ENCODE measurements at places on chromosomes 2 and 18. TPM values are rescaled to one million over a fixed set of nuclear protein-coding genes. Genes with fewer than 3 reads are reported as not detected.

Gene NR4A2
- 0.91 TPM for total RNA-seq

Gene MSGN1
- total RNA-seq: not detected

Gene GPR35
- 0.53 TPM for total RNA-seq

Gene UPP2
- total RNA-seq: 0.91 TPM

Gene KCNS3
- 4.7 TPM for total RNA-seq

Gene NOSTRIN
- 3.5 TPM for total RNA-seq

Gene CAPN14
- total RNA-seq: not detected

Gene MTA3
- 6.7 TPM for total RNA-seq

Gene FOXI3
- not detected for total RNA-seq

DNA sequence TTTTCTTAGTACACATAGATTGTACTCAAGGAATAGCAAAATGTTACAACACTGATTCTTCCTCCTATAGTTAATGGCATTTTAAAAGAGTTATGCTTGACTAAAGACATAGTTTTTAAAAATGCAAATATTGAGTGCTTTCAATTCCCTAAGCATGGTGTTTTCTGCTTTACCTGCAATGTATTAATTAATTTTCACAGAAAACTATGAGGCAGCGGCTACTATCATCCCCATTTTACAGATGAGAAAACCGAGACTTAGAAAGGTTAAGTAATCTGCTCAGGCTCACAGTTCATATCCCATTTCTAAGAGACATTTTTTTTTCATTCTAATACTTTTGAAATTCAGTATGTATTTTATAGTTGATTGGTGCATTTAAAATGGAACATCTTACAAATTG, 38.0 kb downstream of the BMP10 start:
- DNase-seq: no peak

DNA sequence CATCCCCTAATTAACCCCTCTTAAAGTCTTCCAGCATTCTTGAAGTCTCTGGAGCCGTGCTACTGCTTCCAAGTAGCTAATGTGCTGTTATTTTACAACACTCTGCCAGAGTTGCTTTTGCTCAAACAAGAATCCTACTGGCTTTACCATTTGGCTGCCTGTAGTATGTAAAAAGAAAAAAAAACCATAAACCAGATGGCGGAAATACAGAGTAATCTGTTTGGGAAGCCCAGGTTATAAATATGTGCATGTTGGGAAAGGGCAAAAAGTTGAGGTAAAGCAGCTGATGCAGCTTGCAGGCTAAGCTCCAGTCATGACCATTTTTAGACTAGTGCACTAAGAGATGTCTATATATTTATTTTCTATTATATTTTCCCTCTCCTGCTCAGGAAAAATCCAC, 313.2 kb upstream of the ETAA1 start:
- DNase-seq: no peak

DNA sequence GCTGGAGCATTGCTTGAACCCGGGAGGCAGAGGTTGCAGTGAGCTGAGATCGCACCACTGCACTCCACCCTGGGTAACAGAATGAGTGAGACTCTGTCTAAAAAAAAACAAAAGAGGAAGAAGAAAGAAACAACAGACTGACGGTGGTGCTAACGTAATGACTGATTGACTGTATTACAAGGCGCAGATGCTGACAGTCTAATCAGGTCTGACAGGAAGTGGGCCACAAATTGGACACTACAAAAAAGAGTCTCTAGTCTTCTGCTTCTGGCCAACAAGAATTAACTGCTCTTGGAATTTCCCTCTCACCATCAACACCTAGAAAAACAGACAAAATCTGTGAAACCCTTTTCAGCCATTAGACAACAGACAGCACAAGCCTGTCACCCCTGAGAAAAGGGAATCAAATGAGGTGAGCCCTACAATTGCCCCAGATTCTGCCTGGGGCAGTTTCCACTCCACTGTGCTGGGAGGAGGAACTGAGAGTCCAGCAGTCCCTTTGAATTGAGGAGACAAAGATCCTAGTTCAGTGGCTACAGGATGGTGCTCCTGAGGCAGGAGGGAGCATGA, 43.3 kb downstream of the SNED1 start:
- no peak for DNase-seq

DNA sequence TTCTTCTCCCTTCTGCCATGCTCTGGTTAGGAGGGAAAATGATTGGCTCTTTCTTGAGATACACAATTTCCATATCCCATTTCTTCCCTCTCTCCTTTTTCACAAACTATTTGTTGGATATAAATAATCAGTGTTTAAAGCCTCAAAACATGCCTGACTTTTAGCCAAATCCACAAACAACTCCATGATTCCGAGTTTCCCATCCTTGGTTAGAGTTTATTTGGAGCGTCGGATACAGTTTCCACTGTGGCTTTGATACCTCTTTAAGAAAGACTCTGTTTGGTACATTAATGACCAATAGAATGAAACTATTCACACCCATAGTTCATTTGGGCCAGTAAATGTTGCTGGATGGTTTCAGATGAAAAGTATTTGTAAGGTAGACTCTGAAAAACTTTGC, 5.9 kb upstream of the FHL2 start:
- DNase-seq: no peak

DNA sequence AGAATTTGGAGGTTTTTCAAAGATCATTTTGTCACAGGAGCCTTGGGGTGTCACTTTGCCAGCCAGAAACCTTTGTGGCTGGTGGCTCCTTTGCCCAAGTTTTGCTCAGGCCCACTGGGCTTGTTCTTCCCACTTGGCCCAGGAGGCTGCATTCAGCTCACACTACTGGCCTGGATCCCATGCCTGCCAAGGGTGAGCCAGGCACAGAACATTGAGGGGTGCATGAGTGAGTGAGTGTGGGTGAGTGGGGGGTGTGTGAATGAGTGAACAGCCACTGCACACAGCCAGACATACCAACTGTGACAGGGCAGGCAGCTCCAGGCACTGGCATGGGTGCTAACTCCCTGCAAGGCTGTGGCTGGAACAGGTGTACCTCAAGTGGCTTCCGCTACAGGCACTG, 39.6 kb downstream of the FAM171B start:
- no peak for DNase-seq

DNA sequence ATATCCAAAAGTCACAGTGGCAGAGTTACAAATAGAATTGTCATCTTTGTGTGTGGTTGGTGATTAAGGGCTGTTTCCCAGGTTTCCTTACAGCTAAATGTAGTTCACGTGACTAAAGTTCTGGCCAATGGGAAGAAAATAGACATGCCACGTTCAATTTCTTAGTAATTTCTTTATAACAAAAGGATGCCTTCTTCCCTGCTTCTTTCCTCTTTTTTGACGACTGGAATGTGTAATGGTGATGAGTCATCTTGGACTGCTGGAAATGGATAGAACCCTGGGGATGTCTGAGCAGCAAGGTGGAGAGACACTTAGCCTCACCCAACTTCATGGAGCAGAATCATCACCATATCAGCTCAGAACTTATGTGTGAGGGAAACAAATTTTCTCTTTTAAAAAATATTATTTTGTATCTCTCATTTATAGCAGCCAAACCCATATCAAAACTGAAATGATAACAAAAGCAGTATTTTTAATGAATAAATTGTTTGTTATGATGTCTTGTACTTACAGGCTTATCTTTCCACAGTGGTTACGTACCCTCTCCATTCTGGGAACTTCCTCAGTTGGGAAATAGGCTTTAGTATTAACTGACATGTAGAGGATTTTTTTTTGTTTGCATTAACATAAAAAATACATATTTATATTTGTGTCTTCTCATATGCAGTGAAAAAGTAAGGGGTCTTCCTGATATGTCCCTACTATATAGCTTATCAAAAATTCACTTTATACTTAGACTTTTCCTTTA, 91.1 kb upstream of the CDH2 start:
- DNase-seq: no peak

- no peak for DNase-seq
Observed at GRCh38 chr2:236840215-236840614, 245.5 kb upstream of the COPS8 start.

DNA sequence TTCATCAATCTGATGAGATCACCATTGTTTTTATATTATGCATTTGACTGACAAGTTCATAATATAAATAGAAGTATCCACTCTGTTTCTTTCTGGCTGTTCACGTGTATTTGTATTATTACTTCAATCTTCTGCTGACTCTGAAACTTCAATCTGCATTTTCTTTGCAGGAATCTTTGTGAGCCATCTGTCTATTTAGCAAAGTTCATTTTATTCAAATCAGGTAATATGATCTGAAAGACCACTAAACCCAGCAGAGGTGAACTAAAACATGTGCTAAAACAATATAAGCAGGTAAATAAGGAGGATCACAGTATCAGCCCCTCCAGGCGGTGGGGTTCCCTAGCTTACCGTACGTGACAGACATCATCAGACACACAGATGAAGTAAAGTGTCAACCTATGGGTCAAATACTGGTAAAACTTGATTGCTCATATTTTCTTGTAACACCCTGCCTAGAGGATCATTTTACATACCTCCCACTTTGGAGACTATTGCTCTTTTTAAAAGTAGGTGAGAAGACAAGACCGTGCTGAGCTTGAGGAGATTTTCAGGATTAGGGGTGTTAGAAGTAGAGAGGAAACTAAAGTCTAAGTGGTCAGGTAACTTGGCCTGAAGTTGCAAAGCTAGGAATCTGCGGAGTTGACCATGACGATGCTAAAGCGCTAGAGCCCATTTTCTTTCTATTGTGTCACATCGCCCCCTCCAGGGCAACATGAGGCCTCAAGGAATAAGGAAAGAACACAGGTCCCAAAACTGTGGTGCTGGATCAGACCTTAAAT, 9.0 kb downstream of the DTNB start:
- DNase-seq: no peak

DNA sequence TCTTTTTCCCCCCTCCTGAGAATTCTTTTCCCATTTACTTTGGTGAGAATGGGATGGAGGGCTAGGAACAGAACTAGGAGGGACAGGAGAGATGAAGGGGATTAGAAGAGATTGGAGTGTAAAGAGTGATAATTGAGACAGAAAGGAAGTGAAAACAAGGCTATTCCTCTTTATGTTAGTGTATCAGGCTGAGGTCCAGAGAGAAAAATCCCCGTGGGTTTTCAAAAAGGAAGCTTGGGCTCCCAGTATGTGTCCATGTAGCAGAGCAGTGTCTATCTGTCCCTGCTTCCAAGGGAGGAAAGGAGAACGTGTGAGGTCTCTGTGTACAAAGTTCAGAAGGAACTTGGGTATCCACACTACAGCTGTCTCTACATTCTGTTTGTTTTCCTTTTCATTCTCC, 59.9 kb upstream of the KCNE4 start:
- DNase-seq: no peak

- DNase-seq: no peak
Observed at GRCh38 chr2:127233710-127234109, 13.6 kb upstream of the CYP27C1 start.

- no peak for DNase-seq
Observed at GRCh38 chr2:423479-423878, 135.6 kb upstream of the ALKAL2 start.

DNA sequence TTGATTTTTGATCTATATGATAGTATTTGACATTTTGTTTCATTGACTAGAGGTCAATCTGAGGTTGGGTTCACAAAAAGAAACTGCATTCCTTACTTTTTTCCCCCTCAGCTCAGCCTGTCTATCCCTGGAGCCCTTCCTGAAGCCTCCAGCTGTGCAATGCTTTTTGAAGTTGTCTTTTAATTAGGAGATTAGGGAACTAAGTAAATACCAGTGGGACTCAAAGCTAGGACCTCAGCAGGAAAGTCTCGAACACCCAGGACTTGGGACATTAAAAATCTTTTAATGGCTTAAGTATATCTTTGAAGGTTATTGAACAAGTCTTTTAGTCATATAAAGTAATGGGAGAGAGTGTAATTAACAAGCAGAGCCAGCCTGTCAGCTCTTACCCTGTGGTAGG, 220.2 kb downstream of the PDE11A start:
- no peak for DNase-seq

DNA sequence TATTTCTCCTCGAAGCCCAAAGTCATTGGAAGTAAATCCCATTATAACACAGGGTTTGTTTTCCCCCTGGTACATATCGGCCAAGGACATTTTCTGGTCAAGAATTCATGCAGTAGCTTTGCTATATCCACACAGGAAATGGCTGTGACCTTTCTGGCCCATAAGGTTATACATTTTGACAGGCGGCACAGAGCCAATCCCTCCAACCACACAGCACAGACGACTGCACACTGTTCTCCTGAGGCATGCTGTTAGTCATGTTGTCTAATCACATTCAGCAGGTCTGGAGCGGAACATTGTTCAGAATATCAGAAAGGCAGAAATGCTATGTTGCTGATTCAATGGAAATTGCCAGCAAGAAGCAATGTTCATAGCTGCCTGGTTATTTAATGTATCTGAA, 742.3 kb upstream of the SLC8A1 start:
- peak; percentile 43 for DNase-seq

DNA sequence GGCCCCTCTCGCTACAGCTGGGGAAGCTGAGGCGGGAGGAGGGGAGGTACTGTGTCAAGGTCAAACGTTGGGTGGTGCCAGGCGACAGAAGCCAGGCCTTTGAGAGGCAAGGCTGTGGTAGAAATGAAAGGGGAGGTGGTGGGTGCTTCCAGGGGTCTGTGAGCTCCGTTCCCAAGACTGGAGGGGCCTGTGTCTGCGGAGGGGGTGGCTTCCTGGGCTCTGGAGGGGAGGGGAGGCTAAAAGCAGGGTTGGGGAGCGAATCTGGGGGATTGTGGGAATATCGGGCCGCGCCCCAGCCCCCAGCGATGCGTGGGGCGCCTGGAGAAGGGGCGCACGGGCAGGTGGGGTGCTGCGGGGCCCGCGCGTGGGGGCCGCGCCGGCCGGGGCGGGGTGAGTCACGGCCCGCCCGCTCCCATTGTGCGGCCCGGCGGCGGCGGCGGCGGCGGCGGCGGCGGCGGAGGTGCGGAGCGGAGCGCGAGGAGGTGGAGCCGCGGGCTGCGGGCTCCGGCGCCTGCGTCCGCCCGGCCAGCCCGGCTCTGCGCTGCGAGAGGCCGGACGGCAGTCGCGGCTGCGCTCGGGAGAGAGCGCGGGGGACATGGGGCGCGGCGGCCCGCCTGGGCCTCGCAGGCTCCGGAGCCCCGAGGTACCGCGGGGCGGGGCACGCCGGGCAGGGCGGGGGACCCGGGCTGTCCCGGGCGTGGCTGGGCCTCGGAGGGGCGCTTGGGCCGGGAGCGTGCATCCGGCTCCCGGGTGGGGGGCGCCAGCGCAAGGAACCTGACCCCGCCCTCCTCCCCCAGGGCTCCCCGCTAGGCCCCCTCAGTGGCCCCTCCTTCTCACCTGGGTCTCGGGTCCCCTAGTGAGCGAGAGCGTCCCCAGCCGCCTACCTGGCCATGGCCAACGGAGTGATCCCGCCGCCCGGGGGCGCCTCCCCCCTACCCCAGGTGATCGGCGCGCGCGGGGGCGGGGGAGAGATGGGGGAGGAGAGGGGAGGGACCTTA, at the start of gene SLC4A3:
SLC4A3 (plus strand) TSS at position 528 of the 998 bp plus-strand sequence; CDS start at position 891, 363 bp downstream.
- DNase-seq: no peak

DNA sequence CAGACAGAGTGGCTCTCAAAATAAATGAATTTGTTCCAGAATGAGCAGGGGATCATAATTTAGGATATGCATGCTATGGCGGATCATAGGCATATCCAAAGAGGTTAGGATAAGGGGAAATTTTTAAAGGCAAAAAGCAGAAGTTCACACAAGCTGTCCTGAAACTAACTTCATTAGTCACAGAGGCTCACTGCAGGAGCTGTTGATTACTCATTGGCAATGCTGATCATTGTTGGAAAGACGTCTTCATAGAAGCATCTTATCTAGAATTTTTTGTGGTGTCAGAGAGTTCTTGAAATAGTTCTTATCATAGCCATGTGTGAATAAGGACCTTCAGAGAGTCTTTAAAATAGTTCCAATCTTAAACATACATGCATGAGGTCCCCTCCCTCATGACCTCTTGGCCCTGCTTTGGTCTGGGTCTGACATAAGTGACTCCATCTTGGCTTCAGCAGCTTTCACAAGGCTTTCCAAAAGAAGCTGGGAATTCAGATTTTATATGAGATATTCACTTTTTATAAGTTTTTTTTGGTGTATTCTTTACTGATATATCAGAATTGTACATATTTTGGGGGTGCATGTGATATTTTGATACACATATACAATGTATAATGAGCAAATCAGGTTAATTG, 7.5 kb upstream of the CCDC195 start:
- no peak for DNase-seq

Data from left lobe of liver (tissue), 2 donors.